Muscle of leg (tissue), 16 donors: ENCODE measurements at places on chromosomes 5 and 9. TPM values are rescaled to one million over a fixed set of nuclear protein-coding genes. Genes with fewer than 3 reads are reported as not detected.

The GPR151 gene
- polyA plus RNA-seq = not detected

GRCh38 chr9:5870691-5871090 is 20.0 kb upstream of the MLANA start:
- H3K4me1 ChIP-seq = no peaks in the 10 kb centered on the region
- DNase-seq = no peak
- no peaks in the 10 kb centered on the region for H3K36me3 ChIP-seq
- no peak overlapping the region for H3K4me3 ChIP-seq

DNA sequence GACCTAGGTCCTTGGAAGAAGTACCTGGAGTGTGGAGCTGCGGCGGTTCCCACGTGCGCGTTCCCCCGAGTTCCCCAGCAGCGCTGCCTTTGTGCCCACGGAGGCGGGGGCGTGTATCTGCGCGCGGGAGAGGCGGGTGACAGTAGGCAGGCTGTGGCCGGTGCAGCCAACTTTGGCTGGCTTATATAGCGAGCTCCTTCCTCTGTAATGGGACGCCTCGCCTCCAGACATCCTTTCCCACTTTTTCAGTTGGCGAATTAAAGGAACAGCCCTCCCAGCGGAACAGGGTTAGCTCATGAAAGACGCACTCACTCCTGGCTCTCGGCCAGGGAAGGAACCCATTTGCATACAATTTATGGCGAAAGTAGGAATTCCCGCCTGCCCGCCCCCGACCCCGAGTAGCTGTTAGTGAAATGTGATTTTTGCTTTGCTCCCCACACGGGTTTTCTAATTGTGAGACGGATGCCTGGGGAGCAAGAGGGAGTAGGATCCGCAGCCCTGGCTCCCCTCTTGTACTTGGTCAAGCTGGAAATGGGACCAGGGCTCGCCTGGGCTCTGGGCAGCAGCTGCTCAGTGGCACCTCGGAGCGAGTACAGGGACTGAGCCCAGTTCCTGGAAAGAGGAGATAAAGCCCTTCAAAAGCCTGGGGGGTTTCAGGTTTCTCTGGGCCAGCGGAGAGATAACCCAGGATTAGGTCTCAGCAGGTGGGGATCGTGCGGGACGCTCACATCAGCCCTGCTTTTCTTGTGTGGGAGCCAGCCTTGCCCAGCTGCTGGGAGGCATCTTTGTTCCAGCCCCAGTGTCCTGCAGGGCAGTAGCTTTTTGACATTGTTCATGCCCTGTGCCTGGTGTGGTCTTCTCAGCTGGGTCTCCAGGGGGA is at the start of gene TNC:
TSS of gene TNC (minus strand) at position 159 of the 880 bp plus-strand sequence. CDS start 27,139 bp downstream, outside the sequence.
- H3K27me3 ChIP-seq = peaks cover 11% of the 10 kb centered on the region
- peak; percentile 92 for DNase-seq
- H3K4me3 ChIP-seq = peak within 1 kb of the TSS; percentile 25

DNA sequence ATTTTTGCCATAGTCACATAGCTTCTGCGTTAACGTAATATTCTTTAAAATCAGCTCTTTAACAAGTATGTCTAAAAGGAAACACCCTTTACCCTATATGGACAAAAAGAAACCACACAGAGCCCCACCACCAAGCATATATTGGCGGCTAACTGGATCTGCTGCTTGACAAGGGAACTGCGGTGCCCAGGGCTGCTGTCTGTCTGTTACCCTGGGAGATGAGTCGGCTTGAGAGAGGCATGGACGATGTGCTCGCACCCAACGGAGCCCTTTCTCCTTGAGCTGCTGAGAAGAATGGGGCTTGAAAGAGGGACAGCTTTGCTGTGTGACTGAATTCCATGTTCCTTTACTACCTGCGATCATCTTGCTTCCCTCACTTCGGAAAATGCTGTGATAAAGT is 158.6 kb upstream of the SHB start:
- peaks cover 21% of the 10 kb centered on the region for H3K4me1 ChIP-seq
- no peaks in the 10 kb centered on the region for H3K36me3 ChIP-seq
- H3K4me3 ChIP-seq = no peak overlapping the region
- peaks cover 12% of the 10 kb centered on the region for H3K27me3 ChIP-seq

GRCh38 chr5:149517461-149518122 is 33.6 kb downstream of the CSNK1A1 start:
- no peak overlapping the region for H3K4me3 ChIP-seq
- no peak overlapping the region for H3K27ac ChIP-seq
- DNase-seq = no peak
- H3K4me1 ChIP-seq = peaks cover 2% of the 10 kb centered on the region
- H3K27me3 ChIP-seq = no peaks in the 10 kb centered on the region

The RNF183 gene
- polyA plus RNA-seq = not detected

GRCh38 chr5:5178136-5178535 is 38.0 kb downstream of the ADAMTS16 start:
- no peaks in the 10 kb centered on the region for H3K4me1 ChIP-seq
- H3K36me3 ChIP-seq = no peaks in the 10 kb centered on the region
- H3K27me3 ChIP-seq = no peaks in the 10 kb centered on the region
- DNase-seq = no peak

The FGFR4 gene
- 237 TPM for polyA plus RNA-seq

The PCDHGA1 gene
- polyA plus RNA-seq = 0.49 TPM

GRCh38 chr9:35338086-35338485 is 151.8 kb upstream of the RUSC2 start:
- H3K27me3 ChIP-seq = no peaks in the 10 kb centered on the region
- no peak for DNase-seq
- no peak overlapping the region for H3K4me3 ChIP-seq

DNA sequence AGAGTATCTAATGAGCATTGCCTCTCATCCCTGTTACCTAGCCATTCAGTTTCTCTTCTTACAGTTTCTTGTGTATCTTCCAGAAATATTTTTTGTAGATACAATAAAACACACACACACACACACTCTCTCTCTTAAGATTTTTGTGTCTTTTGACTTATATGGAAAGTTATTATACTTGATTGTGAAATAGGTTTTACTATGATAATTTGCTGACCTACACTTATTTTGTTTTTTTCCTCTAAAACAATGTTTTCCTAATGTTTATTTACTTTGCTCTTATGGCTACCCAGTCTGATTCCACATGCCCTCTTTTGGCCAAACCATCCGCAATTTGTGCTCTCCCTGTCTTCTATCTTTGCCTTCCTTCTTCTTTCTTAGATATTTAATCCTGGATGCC is 25.3 kb downstream of the LRRTM2 start:
- H3K36me3 ChIP-seq = no peaks in the 10 kb centered on the region
- no peaks in the 10 kb centered on the region for H3K4me1 ChIP-seq
- H3K27me3 ChIP-seq = no peaks in the 10 kb centered on the region
- H3K27ac ChIP-seq = no peak overlapping the region
- DNase-seq = no peak

DNA sequence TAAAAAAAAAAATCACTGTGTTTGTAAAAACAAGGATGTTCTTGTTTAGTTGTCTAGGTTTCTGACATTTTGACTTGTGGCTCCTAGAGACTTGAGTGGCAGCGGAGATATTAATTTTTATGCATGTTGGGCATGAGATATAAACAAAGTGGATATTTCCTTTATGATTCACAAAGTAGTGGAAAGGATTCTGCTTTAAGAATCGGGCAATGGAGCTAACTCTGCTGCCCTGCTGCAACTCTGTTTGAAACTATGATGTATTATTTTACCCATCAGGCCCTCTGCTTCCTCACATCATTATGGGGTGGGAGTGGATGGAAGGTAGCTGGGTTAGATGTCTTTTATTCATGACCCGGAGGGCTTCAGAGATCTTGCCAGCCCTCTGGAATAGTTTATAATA is 94.1 kb upstream of the CD180 start:
- H3K27me3 ChIP-seq = no peaks in the 10 kb centered on the region
- H3K27ac ChIP-seq = no peak overlapping the region
- no peak overlapping the region for H3K4me3 ChIP-seq
- no peak for DNase-seq

DNA sequence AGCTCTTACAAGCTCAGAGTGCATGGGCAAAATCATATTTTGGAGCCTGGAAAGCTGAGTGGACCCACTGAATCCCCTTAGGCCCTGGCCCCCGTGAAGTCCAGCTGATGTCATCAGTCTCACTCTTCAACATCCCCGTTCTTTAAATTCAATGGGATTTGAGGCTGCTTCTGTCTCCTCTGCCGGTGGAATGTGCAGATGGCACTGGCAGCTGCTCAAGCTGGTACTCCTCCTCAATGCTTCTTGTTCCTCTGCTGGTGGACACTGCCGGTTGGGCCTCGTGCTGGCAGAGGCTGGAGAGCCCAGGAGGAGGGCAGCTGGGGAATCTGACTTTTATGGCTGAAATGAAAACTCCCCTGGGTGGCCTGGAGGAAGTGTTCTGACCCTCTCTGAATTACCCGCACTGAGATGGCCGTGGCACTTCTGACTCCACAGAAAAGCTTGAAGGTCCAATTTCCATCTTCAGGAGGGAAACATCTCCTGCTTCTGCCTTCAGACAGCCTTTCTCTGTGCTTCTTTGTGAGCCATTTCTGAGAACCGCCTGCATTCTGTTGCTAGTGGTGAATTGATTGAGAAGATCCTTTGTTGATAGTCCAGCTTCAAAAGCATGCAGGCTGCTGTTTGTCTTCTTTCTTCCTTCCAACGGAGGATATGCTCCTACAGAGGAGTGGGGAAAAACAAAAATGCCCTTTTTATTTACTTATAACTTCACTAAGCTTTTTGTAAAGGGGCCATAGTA is 298.9 kb downstream of the TMEM38B start:
- H3K36me3 ChIP-seq = no peaks in the 10 kb centered on the region
- peak; percentile 77 for DNase-seq
- no peak overlapping the region for H3K4me3 ChIP-seq
- no peaks in the 10 kb centered on the region for H3K27me3 ChIP-seq

GRCh38 chr5:45512521-45512920 is 183.7 kb downstream of the HCN1 start:
- no peaks in the 10 kb centered on the region for H3K4me1 ChIP-seq
- no peak for DNase-seq
- no peaks in the 10 kb centered on the region for H3K27me3 ChIP-seq
- H3K4me3 ChIP-seq = no peak overlapping the region
- H3K36me3 ChIP-seq = no peaks in the 10 kb centered on the region
- H3K27ac ChIP-seq = no peak overlapping the region

GRCh38 chr5:147321569-147321968 is 86.7 kb downstream of the STK32A start:
- no peak for DNase-seq
- no peak overlapping the region for H3K27ac ChIP-seq
- H3K27me3 ChIP-seq = no peaks in the 10 kb centered on the region
- H3K4me1 ChIP-seq = no peaks in the 10 kb centered on the region
- H3K36me3 ChIP-seq = no peaks in the 10 kb centered on the region
- H3K4me3 ChIP-seq = no peak overlapping the region

DNA sequence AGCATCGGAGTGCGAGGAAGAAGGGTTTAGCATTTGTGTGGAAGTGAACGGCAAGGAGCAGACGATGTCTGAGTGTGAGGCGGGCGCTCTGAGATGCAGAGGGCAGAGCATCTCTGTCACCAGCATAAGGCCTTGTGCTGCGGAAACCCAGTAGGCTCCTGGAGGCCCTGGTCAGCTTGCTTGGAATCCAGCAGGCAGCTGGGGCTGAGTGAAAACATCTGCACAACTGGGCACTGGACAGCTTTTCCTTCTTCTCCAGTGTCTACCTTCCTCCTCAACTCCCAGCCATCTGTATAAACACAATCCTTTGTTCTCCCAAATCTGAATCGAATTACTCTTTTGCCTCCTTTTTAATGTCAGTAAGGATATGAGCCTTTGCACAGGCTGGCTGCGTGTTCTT is 72.1 kb downstream of the C7 start:
- no peak overlapping the region for H3K27ac ChIP-seq
- no peaks in the 10 kb centered on the region for H3K4me1 ChIP-seq
- no peaks in the 10 kb centered on the region for H3K36me3 ChIP-seq
- H3K27me3 ChIP-seq = no peaks in the 10 kb centered on the region
- DNase-seq = no peak

GRCh38 chr5:52811067-52811749 is 23.5 kb downstream of the ITGA1 start:
- H3K27ac ChIP-seq = no peak overlapping the region
- H3K36me3 ChIP-seq = no peaks in the 10 kb centered on the region
- H3K4me1 ChIP-seq = no peaks in the 10 kb centered on the region
- H3K27me3 ChIP-seq = no peaks in the 10 kb centered on the region

The SKP2 gene
- 76.6 TPM for polyA plus RNA-seq

The IFT74 gene
- polyA plus RNA-seq = 13.1 TPM

The ST8SIA4 gene
- 4.5 TPM for polyA plus RNA-seq

DNA sequence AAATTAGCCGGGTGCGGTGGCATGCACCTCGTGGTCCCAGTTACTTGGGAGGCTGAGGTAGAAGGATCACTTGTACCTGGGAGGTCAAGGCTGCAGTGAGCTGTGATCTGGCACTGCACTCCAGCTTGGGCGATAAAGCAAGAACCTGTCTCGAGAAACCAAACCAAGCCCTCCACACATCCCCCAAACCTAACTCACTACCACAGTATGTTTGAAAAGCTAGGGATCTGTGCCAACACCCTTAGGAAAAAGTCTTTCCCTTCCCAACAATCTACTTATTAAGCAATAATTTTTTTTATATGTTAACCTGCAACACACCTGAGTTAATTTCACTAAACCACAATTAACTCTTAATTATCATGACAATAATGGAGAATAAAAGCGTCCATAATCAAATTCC is 2.2 kb downstream of the UBTD2 start:
- H3K36me3 ChIP-seq = peaks cover 4% of the 10 kb centered on the region
- peak; percentile 44 for DNase-seq
- H3K4me3 ChIP-seq = no peak overlapping the region
- no peaks in the 10 kb centered on the region for H3K27me3 ChIP-seq

GRCh38 chr5:93327605-93328004 is 253.4 kb downstream of the NR2F1-AS1 start:
- DNase-seq = no peak
- no peaks in the 10 kb centered on the region for H3K27me3 ChIP-seq

- peaks cover 3% of the 10 kb centered on the region for H3K36me3 ChIP-seq
- peak; percentile 53 for DNase-seq
- peak overlapping the region; percentile 96 for H3K27ac ChIP-seq
- H3K27me3 ChIP-seq = no peaks in the 10 kb centered on the region
- H3K4me3 ChIP-seq = no peak overlapping the region
These were observed 216.1 kb downstream of the NFIB start for GRCh38 chr9:14097666-14098415.

The OR1J2 gene
- polyA plus RNA-seq = not detected

DNA sequence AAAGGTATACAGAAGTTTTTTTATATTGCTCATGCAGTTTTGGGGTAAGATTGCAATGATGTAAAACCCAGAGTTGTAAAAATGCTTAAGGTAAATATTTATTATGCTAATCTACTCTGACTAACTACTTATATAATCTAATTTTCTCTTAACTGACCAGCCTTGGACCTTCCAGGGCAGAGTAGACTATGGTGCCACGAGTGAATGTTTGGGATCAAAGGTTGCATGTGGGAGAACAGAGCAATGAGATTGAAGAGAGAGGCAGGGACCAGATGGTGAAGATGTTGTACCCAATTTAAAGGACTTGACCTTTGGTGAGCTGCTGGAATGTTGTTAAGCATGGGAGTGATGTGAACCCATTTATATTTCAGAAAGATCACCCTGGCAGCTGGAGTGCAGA is 34.8 kb upstream of the PANK3 start:
- no peaks in the 10 kb centered on the region for H3K36me3 ChIP-seq
- no peak overlapping the region for H3K4me3 ChIP-seq
- no peak overlapping the region for H3K27ac ChIP-seq
- no peak for DNase-seq
- H3K27me3 ChIP-seq = no peaks in the 10 kb centered on the region

The SOHLH1 gene
- 0.19 TPM for polyA plus RNA-seq
